MCF 10A (cell line): ENCODE measurements at places on chromosomes 6 and 20.

DNA sequence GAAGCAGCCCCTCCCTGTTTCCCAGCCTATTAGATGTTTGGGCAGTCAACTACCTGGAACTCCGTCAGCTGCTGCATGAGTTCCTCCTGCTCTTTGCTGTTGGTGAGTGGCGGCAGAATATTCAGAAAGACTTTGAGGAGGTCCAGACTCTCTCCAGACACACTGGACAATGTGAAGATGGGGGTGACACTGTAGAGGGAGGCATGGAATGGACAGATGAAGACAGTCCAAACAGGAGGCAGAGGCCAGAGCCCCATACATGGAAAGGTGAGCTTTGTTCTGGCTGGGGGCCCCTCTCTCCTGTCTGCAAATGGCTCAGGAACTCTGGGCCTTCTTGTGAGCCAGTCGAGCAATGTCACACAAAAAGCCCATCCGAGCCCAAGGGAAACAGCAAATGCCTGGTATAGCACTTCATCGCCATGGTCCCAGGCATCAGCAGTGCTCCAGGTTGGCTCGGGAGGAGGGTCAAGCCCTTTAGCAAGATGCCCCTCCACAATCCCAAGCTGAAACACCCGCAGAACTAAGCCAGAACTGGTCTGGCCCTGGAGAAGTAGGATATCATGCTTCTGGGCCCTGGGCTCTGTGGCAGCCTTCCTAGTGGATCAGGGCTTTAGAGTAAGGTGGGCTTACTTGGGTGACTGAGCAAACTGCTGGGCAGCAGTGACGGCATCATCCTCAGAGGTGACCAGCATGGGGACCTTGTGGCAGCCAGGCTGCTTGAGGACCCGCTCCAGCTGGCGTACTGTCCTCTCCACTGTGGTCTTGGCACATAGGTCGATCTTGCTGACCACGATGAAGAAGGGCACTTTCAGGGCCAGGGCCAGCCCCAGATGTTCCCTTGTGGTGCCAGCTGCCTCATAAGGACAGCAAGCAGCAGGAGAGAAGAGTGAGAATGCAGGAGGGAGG is 4.9 kb downstream of the GTPBP2 start:
- no peak for DNase-seq

DNA sequence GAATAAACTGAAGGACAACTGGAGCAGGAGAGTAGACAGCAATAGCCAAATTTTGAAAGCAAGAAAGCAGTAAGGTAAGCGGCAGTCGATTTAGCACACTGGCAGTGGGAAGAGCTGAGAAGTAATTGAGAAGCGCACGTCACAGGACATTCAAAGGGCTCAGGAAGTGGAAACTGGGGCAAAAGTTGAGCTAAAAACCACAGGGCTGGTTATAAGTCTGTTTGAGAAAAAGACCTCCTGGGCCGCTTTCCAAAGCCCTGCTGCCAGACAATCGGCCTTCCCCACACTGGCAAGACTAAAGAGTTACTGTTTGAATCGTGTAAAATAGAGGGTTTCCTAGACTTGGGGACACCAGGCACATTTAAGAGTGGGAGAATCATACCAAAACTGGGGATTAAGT is 161.4 kb downstream of the DNAH8 start:
- no peak for DNase-seq

DNA sequence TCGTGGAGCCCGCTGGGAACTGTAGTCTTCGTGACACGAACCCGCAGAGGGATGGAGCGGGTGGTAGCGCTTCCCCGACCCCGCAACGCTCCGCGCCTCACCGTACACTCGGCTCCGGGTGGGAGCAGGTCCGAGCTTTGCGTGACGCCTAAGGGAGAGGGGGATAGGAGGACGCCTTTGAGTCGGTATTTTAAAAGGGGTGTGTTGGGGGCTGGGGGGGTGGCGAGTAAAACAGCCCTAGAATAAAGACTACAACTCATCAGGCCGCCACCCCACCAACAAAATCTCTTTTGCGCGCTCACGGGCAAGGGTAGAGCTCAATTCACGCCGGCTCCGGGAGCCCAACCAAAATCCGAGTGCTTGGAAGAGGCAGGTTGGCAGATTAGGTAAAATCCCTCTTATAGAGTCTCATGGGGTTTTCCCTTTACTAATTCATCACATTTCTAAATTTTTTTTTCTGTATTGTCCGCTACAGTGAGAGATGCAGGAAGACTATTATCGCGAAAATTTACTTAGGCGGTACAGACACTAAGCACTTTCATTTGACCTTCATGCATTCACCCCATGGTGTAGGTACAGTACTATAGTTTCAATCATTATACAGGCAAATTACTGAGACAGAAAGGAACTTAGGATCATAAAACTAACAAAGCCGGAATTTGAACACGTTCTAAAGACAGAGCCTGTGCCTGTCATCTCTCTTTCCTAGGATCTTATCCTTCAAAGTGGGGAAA is 706 bp upstream of the SNX14 start:
- DNase-seq, result peak; percentile 53

DNA sequence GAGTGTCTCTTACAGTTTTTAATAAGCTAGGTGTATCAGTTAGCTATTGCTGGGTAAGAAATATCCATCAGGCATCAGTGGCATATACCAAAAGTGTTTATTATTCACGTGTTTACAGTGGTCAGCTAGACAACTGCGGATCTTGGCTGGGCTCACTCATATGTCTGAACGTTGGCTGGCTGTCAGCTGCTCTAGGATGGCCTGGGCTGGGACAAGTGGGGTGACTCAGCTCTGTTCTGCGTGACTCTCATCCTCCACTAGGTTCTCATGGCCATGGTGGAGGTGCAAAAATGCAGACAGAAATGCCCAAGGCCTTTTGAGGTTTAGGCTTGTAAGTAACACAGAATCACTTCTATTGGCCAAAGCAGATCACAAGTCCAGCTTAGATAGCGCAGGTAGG is 22.0 kb downstream of the ZNF341 start:
- DNase-seq, result peak; percentile 35

- peak; percentile 94 for DNase-seq
Observed at GRCh38 chr6:3848380-3848779, 793 bp upstream of the FAM50B start.

- DNase-seq, result peak; percentile 75
Observed at GRCh38 chr6:44072959-44073611, 54.2 kb downstream of the MRPL14 start.

GRCh38 chr6:15243910-15244619 is 1.8 kb upstream of the JARID2 start:
- no peak for DNase-seq

- no peak for DNase-seq
Observed at GRCh38 chr6:49826743-49827406, 39.5 kb downstream of the CRISP1 start.

DNA sequence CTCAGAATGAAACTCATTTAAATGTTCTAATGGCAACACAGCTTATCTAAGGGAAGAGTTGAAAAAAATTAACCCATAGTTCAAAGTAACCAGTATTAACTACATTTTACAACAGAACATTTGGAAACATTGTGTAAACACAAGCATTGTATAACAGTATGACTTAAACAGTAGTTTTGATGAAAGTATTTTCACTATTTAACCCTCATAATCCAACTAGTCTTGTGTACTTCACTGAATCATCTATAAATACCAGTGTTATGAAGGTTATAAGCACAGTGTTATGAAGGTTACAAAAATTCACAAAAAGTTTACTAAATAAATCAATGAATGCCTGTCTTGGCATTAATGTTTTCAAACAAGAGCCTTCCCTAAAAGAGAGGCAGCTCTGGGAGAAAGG is 66.5 kb downstream of the REV3L start:
- DNase-seq, result no peak

- no peak for DNase-seq
Observed at GRCh38 chr20:51936377-51936776, 134.1 kb upstream of the SALL4 start.

DNA sequence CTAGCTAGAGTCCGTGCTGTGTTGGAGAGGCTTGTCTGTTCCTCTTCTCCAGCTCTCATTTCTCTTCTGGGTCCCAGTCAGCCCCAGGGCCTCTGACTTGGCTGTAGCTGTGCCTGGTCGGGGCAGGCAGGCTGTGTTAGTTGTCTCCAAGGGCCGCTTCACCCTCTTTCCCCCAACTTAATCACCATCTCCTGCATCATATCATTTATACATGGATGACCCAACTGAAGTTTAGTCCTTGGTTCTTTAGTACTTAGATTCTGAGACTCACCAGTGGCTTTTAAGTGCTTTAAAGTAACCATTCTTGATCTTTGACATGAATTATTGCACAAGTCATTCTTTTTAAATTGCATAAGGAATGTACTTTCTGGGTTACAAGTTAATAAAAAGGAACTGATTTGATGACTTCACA is 127.3 kb downstream of the RTN4IP1 start:
- DNase-seq, result peak; percentile 64

DNA sequence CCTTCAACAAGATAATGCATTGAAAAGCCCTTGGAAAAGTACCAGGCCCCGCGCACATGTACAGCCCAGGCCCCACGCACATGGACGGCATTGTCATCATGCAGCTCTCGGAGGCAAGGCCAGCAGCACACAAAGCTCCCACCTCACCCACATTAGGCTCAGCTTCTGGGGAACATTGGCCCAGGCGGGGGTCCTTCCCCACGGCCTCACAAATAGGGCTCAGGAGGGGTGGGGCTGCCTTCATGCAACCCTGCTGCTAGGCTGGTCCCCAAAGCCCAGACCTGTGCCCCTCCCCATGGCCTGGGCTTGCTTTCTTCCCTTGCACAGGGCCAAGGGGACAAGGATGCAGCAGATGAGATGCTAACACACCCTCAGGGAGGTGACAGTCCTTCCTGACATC is 26.7 kb downstream of the NPEPL1 start:
- no peak for DNase-seq

GRCh38 chr6:31740397-31741223 is 805 bp downstream of the MSH5 start:
- no peak for DNase-seq

- DNase-seq, result no peak
Observed at GRCh38 chr20:62042025-62042820, 23.5 kb downstream of the TAF4 start.

- DNase-seq, result peak; percentile 49
Observed at GRCh38 chr6:142819603-142820337, 125.2 kb downstream of the HIVEP2 start.

GRCh38 chr6:116450769-116451740 is 10.1 kb upstream of the CALHM6 start:
- peak; percentile 62 for DNase-seq

GRCh38 chr20:25856256-25856884 is 159.7 kb upstream of the ZNF337 start:
- no peak for DNase-seq

DNA sequence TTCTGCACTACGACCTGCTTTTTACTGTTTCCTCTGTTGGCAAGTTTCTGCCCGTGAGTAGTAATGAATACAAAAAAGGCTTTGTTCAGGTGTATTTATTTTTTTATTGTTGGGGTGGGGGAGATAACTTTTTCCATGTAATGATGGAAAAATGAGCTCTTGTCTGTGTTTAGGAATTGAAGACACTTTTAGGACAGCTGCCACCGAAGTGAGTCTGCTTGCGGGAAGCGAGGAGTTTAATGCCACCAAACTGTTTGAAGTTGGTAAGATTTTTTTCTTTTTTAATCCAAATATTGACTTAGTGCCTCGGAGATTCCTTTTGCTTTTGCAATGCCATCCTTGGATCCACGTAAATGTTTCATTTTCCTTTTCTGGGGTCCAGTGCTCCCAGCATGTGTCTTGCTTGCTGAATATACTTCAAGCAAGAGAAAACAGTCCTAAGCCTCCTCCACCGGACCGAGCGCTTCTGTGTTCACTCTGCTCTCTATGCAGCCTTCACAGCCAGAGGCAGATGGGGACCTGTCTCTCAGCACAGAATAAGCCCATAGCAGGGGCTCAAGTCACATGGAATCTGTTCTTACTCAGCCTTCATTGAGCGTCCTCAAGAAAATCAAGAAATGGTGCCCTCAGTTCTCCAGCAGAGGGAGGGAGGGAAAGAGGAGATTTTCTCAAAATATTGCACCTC is 71.3 kb downstream of the ISM1 start:
- DNase-seq, result no peak

GRCh38 chr6:45872827-45873365 is 142.8 kb downstream of the CLIC5 start:
- no peak for DNase-seq

GRCh38 chr6:135328136-135328535 is 147.0 kb downstream of the MYB start:
- DNase-seq, result no peak

- no peak for DNase-seq
Observed at GRCh38 chr6:90365002-90365401, 68.4 kb upstream of the BACH2 start.

DNA sequence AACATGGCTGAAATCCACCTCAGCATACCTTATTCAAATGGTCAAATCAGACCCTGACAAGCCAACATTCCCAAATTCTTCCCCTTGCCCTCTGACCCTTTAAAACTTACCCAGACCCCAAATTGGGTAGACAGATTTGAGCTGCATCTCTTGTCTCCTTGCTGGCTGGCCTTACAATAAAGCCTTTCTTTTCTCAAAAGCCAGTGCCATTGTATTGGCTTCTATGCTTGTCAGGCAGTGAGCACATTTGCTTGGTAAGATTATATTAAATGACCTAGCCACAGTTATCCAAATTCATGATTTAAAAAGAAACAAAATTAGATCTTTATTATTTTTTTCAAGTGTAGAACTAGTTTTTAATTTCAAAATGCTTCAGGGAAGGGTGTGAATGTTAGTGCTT is 67.8 kb upstream of the FAM83B start:
- no peak for DNase-seq

DNA sequence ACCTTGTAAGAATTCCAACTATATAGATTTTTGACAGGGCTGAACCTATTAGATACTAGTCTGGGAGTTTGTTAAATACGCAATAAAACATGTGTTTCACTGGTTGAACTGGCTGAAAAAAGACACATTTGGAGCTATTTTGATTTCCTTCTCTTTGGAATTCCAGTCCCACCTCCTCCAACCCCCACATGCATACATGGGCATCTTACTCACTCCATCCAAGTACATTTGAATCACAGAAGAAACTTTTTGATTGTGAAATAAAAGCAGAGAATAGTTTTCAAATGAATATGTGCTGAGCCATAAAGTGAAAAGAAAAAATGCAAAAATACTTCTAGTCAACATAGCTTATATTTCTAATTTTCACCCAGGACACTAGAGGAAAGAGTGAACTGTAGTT is 33.9 kb upstream of the STXBP5 start:
- peak; percentile 84 for DNase-seq

DNA sequence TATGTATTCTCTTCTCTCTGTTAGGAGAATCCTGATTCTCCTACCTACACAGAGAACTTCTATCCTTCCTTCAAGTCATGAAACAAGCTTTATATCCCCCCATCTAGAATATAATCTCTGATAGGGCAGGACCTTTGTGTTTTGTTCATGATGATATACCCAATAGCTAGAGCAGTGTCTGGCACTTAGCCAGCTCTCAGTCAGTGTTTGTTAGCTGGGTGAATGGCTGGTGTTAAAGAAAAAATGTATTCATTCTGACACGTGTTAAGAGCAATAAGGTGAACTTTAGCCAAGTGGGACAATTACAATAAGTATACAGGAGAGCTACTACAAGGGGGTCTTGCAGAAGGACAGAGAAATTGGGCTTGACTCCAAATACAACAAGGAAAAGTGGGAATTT is 34.3 kb upstream of the TNFRSF21 start:
- DNase-seq, result peak; percentile 20

DNA sequence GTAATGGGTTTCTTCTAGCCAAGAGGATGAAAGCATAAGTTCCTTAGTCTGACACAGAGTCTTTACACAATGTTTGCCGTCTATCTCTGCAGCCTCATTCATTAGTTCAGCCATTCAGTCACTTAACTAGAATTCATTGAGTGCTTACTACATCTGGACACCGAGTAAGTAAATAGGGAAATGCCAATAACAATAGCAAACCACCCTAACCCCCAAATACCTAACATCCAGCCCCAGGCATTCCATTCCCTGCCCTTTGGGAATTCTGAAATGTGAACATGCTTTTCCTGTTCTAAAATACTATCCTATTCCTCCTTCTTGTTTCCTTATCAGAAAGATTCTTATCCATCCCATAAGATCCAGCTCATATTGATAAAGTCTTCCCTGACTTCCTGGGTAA is 277.6 kb upstream of the RNF217 start:
- no peak for DNase-seq
